Glutamatergic neuron (in vitro differentiated cells): ENCODE measurements at places on chromosomes 3 and 15. TPM values are rescaled to one million over a fixed set of nuclear protein-coding genes. Genes with fewer than 3 reads are reported as not detected.

DNA sequence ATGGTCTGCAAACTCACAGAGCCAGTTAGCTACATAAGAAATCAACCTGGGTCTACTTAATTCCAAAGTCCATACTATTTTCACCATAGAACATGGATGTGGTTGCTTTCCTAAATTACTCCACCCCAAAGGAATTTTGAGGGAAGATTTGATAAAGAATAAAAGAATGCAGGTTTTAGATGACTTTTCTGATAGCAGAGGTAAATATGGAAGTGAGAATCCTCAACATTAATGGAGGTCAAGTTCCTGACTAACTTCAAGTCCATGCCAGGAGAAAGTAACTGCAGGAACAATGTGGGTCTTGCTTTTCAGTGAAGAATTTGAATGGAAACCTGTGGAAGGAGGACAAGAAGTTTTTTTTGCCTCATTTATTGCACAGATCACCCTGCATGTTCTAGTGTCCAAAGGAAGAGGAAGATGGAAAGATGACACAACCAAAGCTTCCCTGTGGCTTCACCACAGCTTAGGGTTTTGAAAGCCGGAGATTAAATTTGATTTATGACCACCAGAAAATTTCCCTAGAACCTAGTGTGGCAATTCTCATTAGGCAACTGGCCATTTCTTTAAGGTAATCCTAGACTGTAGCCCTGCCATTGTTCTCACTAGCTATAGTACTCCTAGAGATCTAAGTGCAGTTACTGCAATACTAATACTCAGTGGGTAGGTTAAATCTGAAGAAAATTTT lies 429.7 kb downstream of the RAP2B start:
- no peak for DNase-seq

DNA sequence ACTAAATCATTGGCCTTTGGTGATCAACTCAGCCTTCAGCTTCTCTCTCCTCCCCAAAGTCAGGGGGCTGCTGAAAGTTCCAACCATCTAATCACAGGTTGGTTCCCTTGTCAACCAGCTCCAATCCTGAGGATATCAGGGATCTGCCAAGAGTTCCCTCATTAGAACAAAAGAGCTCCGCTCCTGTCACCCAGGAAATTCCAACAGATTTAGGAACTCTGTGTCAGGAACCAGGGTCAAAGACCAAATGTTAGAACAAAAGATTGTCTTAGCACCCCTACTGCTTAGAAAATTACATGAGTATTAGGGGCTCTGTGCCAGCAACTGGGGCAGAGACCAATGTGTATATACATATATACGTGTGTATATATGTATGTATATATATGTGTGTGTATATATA lies 32.3 kb upstream of the RAB7A start:
- no peak for DNase-seq

GRCh38 chr3:159936541-159936940 lies 52.1 kb upstream of the IL12A start:
- no peak for DNase-seq

GRCh38 chr15:77418966-77419835 lies 703 bp downstream of the PEAK1 start:
- DNase-seq = peak; percentile 67

DNA sequence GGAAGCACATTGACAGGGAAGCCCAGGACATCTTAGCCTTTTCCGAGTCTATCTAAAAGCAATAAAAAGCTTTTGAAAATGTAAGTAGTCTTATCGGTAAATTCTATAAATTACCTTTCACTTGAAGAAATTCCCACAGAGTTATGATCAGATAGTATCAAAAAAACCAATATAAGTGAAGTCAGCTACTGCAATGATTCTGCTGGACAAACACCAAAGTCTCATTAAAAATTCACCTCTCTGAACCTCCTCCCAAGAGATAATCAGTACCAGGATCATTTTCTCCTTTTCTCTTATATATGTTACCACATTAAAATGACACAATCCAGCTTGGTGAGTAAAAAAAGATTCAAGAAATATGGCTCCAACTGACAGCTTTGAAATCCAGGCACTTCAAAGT lies 69.2 kb downstream of the FRMD5 start:
- no peak for DNase-seq

DNA sequence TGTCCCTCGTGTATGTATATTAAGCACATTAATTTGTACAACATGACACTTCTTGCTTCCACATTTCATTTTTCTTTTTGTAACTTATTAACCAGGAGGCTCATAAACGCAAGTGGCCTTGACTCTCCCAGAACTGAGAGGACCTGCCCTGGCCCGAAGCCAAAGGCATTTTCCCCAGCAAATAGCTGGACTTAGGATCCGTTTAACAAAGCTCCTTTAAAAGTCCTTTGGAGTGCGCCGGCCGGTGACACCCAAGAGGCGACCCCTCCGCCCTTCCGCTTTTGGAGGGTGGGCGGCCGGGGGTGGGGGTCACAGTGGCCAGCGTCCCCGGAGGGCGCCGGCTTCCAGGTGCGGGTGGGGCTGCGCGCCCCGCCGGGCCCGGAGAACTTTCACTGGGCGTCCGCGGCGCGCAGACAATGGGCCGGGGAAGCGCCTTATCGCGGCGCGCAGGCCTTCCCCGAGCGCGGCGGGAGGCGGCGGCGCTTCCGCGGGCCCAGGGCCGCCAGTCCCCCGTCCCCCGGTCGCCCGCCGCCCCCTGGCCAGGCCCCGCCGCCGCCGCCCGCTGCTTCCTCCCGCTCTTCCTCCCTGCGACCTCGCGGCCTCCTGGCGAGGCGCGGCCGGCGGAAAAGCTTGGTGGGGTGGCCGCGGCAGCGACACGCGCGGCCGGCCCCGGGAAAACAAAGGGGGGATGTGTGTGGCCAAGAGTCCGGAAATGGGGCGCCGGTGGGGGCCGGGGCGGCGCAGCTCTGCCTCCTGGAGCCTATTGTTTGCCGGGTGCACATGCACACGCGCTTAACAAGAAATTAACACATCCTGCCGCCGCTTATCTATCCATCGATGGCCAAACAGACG lies 613.4 kb downstream of the MCTP2 start:
- peak; percentile 43 for DNase-seq

Gene HHLA2
- total RNA-seq = not detected
